SJSA1 (cell line): ENCODE measurements at places on chromosomes 12 and 14. TPM values are rescaled to one million over a fixed set of nuclear protein-coding genes. Genes with fewer than 3 reads are reported as not detected.

Gene PTPN21
- 8.5 and 16.1 TPM in 2 replicates for total RNA-seq

Gene AKAP5
- total RNA-seq, result 7.3 and 8.3 TPM in 2 replicates

GRCh38 chr12:57182918-57183575 lies 33.5 kb upstream of the NXPH4 start:
- DNase-seq, result peak; percentile 74

DNA sequence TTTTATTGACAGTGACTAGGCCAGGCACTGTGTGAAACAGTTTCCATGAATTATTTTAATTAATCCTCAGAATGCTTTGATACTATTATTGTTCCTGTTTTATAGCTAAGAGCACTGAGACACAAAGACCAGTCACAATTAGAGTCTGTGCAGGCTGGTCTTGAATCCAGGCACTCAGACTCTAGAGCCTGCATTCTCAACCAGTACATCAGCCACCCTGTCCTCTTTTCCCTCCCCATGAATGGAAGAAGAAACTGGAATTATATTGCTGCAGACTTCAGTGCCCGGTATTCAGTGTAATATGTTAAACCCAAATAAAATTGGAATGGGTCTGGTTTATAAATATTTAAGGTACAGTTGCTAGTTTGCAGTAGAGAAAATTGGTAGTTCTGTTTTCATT lies 303.0 kb upstream of the RGS6 start:
- no peak for DNase-seq

DNA sequence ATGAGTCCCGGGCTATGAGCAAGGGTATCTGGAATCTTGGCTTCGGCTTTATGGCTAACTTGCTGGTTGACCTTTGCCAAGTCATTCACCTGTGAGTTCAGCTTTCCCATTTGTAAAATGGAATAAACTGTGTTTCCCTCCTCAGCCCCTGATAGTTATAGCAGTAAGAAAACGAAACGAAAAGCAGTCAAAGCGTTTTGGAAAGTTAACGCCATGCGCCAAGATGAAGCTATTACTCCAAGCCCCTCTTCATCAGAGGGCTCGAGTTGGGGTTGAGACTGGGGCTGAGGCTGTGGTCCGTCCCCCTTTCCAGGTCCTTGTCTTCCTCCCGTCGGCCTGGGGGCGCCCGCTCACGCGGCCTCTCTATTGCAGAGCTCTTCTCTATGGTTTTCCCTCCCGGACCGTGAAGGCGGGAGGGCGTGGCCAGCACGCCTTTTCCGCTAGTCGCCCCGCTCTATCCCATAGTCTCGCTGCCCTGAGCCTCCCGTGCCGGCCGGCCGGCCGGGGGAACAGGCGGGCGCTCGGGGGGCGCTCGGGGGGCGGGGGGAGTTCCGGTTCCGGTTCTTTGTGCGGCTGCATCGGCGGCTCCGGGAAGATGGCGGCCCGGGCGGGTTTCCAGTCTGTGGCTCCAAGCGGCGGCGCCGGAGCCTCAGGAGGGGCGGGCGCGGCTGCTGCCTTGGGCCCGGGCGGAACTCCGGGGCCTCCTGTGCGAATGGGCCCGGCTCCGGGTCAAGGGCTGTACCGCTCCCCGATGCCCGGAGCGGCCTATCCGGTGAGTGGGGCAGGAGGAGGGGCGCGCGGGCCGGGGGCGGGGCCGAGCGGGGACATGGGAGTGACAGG lies at the start of gene SMARCD1:
Gene SMARCD1 (plus strand): TSS at position 568 of the 840 bp plus-strand sequence. CDS start 28 bp downstream, at position 596.
- DNase-seq, result peak; percentile 83
